ENCODE measurements at places on chromosomes 5 and 9. TPM values are rescaled to one million over a fixed set of nuclear protein-coding genes. Genes with fewer than 3 reads are reported as not detected.

DNA sequence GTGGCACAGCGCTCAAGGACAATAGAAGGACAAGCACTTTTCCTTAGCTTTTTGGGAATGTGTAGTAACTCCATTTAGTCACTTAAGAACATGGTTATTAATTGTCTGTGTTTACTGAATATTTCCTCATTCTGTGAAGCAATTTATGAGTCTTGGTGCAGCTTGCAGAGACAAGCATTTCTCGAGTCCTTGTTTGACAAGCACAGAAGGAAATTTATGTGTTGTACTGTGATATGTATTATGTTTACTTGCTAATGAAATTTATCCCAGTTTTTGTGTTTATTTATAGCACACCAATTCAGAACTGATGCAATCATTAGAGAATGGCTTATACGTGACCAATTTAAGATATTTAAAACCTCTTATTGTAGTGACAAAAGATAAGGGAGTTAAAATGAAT, 168.6 kb downstream of the PRELID2 start:
- DNase-seq: no peak

GRCh38 chr9:127004946-127005769, 90.6 kb downstream of the RALGPS1 start:
- DNase-seq: peak; percentile 36

DNA sequence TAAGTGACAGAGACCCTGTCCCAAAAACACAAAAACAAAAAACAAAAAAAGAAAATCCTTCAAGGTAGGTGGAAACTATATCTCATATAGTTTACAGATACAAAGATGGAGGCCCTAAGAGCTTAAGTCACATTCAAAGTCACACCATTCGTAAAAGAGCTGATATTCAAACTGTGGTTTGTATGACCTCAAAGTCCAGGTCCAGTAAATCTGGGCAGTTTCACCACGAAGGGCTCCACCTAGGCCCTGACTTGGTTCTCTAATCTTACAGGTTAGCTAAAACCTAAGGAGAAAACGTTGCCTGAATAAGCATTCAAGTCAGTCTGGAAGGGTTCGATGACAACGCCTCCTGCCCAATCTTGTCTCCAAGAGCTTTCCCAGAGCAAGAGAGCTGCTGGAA, 44.1 kb downstream of the SUSD1 start:
- DNase-seq: no peak

DNA sequence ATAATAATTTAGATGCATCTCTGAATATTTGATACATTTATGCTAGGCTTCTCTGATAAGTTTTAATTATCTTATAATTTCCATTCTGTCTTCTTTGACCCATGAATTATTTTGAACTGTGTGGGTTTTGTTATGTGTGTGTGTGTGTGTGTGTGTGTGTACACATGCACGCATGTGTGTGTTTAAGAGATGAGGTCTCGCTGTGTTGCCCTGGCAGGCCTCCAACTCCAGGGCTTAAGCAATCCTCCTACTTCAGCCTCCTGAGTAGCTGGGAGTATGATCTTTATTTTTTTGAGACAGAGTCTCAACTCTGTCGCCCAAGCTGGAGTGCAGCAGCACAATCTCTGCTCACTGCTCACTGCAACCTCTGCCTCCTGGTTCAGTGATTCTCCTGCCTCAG, 75.4 kb downstream of the NDUFAF2 start:
- DNase-seq: no peak

FBLL1 gene
- total RNA-seq: not detected

TMOD1 gene
- total RNA-seq: 3.2 TPM
